Immature natural killer cell (primary cell): ENCODE measurements at places on chromosomes 5 and 9.

- no peaks in the 10 kb centered on the region for H3K36me3 ChIP-seq
- H3K4me3 ChIP-seq = peak overlapping the region; percentile 95
- H3K27ac ChIP-seq = no peak overlapping the region
- H3K4me1 ChIP-seq = peaks cover 23% of the 10 kb centered on the region
- no peak for DNase-seq
Measured at GRCh38 chr5:72954389-72954788, 1.5 kb upstream of the FCHO2 start.

DNA sequence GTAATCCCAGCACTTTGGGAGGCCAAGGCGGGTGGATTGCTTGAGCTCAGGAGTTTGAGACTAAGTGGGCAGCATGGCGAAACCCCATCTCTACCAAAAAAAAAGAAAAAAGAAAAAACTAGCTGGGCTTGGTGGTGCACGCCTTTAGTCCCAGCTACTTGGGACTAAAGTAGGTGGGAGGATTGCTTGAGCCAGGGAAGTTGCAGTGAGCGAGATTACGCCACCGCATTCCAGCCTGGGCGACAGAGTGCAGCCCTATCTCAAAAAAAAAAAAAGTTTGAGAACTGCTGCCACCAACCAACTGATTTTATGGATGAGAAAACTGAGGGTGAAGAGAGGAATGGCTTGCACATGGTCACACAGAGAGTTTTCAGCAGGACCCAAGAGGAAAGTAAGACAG is 175.1 kb downstream of the DOCK8 start:
- peaks cover 5% of the 10 kb centered on the region for H3K4me1 ChIP-seq
- no peak overlapping the region for H3K4me3 ChIP-seq
- DNase-seq = no peak
- peaks cover 26% of the 10 kb centered on the region for H3K36me3 ChIP-seq

DNA sequence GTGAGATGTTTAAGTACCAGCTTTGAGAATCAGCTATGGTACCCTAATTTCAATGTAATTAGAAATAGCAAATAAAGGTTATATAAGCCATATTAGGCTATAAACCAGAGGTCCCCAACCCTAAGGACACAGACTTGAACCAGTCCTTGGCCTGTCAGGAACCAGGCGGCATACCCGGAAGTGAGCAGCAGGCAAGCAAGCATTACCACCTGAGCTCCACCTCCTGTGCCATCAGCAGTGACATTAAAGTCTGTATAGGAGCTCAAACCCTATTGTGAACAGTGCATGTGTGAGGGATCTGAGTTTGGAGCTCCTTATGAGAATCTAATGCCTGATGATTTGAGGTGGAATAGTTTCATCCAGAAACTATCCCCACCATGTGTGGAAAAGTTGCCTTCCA is 1009.5 kb downstream of the PTPRD start:
- H3K36me3 ChIP-seq = no peaks in the 10 kb centered on the region
- no peak for DNase-seq
- no peaks in the 10 kb centered on the region for H3K27me3 ChIP-seq
- H3K4me1 ChIP-seq = no peaks in the 10 kb centered on the region
- H3K4me3 ChIP-seq = no peak overlapping the region

DNA sequence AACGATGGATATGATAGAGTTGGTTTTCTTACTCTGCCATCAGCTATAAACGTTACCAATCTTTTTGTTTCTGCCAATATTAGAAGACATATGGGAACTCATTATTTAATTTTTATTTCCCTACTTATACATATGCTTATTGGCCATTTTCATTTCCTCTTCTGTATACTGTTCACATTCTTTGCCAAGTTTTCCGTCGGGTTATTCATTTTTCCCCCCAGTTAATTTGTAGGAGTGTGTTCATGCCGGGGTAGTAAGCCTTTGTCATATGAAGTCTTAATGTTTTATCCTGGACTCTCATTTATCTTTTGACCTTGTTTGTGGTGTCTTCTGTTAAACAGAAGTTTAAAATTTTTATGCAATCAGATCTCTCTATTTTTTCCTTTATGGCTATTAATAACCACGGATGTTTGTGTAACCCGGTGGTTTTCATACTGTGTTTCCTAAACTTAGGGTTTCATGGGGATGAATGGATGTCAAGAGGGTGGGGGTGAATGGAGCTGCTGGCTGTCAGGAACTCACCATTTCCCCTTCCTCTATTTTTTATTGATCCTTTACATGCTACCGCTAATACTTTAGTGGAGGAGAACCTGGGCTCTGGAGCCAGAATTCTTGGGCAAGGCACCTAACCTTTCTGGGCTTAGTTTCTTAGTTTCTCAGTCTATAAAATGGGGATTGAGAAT is 42.5 kb upstream of the PPARGC1B start:
- DNase-seq = no peak
- H3K27me3 ChIP-seq = peaks cover 4% of the 10 kb centered on the region
- H3K4me3 ChIP-seq = no peak overlapping the region
- H3K27ac ChIP-seq = no peak overlapping the region

- H3K27me3 ChIP-seq = peaks cover 4% of the 10 kb centered on the region
- H3K27ac ChIP-seq = no peak overlapping the region
- no peak for DNase-seq
- H3K4me3 ChIP-seq = no peak overlapping the region
- no peaks in the 10 kb centered on the region for H3K4me1 ChIP-seq
Measured at GRCh38 chr9:98331536-98332259, 76.2 kb upstream of the TBC1D2 start.

DNA sequence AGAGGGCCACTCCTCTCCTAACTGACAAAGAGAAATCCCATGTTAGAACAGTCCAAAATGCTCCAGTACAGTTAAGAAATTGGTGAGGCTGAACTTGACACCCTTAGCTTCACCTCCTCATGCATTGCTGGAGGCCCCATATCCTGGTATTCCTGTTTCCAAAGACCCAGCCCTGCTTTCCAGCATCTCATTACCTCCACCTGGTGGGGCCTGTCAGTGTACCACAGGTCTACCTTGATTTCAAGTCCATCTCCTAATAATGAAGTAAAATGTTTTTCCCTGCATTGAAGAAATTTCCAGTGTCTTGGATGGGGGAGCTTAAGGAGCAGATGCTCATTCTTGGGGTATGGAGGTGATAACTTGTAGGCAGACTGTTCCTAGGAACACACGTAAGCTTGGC is 70.6 kb upstream of the S1PR3 start:
- peaks cover 34% of the 10 kb centered on the region for H3K4me1 ChIP-seq
- H3K27me3 ChIP-seq = peaks cover 12% of the 10 kb centered on the region
- H3K36me3 ChIP-seq = no peaks in the 10 kb centered on the region
- no peak for DNase-seq

DNA sequence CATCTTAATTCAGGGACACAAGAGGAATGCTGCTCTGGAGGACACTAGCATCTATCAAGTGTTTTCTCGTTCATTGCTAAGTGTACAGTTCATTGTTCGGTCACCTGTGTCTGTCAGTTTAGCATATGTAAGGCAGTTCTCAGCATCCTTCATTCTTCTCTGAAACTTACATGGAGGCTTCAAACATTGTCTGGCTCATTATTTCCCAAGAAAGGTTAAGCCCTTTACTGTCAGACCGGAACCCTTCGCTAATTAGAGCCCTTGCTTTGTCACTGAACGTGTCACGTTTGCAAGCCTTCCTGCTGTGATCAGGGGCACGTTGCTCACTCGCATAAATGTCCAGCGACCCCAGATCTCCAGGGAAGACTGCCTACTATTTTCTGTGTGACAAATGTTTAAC is 62.3 kb upstream of the RIOK2 start:
- peaks cover 4% of the 10 kb centered on the region for H3K27me3 ChIP-seq
- H3K27ac ChIP-seq = no peak overlapping the region
- H3K4me1 ChIP-seq = no peaks in the 10 kb centered on the region
- DNase-seq = no peak
- no peak overlapping the region for H3K4me3 ChIP-seq
